ENCODE measurements at places on chromosomes 11 and 22.
A peak's percentile ranks its signal among the peaks of the same experiment; 100 is the strongest.

- no peak for DNase-seq
These were observed 227.8 kb downstream of the ETS1 start for GRCh38 chr11:128359515-128359914.

DNA sequence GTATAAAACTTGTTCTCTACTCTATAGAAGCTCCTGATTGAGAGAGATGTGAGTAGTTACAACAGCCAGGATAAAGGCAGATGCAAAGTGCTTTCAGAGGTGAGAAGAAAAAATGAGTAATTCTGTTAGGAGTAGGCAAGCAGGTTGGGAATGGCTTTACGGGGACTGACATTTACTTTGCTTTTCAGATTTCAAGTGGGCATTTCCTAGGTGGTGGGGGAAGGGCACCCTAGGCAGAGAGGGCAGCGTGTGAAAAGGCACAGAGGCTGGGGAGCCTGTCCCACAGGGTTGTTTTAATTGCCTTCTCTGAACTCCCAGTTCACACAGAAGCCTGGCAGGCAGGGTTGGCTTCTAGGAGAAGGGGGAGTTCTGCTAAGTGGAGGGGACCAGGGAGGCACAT, 106.5 kb downstream of the NAV2 start:
- no peak for DNase-seq

DNA sequence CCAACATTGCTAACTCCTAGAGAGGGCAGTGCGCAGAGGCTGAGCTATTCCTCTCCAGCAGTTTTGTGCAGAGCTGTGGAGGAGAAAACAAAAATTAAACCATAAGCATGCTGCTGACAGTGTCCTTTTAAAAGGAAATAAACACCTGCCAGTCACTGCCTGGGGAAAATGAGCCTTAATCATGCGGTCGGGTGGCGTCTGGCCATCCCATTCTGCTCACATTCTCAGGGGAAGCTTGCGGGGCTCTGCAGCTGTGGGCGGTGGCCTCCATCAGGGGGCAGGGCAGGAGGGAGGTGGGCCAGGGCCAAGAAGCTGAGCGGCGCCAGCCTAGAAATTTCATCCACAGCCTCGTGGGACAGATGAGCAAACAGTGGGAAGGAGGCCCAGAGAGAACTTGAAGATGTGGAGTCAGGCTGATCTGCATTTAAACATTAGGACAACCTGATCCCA, 71.0 kb upstream of the TP53I11 start:
- DNase-seq, result no peak

DNA sequence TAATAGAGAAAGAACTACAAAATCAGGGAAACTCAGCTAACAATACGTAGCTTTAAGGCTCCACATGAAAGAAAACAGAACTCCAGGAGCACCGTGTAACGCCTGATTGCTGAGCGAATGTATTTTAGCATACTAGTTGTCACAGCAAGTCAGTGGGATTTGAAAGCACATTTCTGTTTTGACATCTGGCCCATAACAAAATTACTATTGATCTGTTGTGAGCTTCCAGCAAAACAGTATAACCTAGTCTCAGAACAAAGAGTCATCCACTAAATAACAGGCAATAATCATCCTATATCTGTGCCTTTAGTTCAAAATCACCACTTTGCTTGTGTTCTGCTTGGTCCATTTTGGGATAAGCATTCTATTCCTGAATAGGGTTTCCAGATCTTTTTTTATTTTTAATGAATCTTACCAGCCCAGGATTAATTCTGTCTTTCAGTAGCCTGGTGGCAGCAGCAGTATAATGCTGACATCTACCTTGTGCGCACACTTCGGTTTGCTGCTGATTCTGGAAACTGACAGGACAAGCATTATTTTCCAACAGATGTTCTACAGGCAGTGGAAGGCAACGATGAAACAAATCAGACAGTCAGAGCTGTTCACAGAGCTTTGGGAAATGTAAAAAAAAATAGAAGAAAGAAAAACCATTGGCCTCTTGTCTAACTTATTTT, 66.2 kb downstream of the CADM1 start:
- no peak for DNase-seq

- no peak for DNase-seq
These were observed 7.5 kb downstream of the CLCF1 start for GRCh38 chr11:67365736-67366444.

- DNase-seq, result peak; percentile 53
These were observed 839 bp downstream of the CBY1 start for GRCh38 chr22:38657045-38657909.

DNA sequence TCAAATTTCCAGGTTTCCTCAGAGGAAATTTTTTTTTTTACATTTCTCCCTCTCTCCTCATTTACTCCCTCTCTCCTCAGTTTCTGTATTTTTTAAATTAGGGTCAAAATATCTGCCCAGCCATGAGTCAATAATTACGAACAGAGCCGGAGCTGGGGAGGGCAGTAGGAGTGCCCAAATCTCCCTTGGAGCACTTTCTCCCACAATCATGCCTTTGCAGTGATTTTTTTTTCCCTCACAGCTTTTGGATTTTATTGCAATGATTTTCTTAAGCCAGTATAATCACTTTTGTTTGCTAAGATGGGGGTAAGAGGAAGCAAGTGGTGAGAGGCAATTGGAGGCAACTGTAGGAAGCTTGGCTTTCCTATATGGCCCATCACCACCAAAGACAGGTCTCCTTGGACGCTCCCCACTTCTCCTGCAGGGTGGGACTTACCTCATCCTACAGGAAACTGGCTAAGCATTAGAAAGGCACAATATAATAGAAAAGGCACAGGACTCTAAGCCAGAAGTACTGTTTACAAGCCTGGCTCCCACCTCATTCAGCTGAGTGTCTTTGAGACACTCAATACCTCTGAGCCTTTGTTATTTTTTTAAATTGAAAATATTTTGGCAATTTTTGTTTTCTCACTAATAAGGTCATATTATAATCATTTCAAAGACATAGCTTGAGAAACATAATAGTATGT, 192.6 kb upstream of the PITPNB start:
- DNase-seq, result no peak

DNA sequence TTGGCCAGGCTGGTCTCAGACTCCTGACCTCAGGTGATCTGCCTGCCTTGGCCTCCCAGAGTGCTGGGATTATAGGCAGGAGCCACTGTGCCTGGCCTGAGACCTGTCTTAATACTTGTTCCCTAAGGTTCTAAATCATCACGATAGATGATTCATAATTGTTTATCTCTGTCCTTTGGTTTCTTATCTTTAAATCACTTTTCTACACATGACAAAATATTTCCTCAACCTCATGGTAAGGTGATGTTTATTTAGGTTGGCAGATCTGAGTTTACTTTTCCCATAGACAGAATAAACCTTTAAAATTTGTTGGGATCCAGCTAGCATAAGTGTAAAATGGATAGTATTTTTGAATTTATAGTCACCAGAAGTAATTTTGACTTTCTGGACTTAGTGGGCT, 3.5 kb downstream of the PSMD13 start:
- no peak for DNase-seq

GRCh38 chr11:64916040-64916774, 802 bp downstream of the ATG2A start:
- DNase-seq, result peak; percentile 38

GRCh38 chr11:78190374-78190773, 1.7 kb downstream of the USP35 start:
- DNase-seq, result no peak

DNA sequence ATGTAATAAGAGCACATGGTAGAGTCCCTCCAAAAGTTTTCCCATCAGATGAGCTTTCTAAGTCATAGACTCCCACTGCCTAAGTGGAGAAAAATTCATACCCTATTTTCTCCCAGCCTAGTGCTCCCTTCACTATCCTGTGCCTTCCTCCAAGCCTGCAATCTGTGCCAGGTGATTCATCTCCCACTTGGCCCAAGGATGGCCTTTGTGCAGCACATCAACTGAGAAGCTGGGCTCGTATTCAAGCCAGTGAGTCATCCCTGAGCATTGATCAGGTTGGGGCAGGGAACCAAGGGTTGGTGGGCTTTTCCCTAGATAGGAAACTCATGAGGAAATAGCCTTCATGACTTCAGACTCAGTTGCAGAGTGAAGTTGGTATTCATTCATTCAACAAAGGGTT, 64.6 kb downstream of the PANX1 start:
- no peak for DNase-seq

DNA sequence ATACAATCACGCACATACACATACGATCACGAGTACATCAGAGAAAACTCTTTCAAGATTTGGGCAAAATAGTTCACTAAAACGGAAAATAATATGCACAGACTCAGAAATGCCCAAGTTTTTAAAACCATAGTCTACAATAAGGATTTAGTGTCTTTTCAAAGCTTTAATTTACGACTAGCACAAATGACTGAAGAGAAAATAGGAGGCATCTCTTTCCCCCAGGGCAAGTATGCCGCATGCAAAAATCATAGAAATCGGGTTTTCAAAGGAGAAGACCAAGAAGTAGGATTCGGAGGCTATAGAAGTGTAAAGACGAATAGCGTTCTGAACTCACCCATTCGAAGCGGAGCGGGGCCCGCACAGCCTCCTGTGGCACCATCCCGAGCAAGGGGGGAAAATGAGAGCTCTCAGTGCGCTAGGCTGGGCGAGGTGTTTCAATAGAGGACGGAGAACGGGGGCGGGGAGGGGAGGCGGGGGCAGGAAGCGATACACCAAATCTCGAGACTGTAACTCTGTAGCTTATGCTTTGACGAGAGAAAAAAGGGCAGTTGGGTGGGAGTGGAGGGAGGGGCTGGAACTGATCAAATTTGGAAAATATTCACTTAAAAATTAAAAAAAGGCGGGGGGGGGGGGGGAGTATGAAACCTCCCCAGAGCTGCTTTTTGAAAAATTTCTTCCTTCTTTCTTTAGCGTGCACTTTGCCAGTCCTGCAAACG, 15.8 kb downstream of the BLID start:
- DNase-seq, result peak; percentile 2

GRCh38 chr22:19629720-19630419, 84.4 kb upstream of the SEPTIN5 start:
- DNase-seq, result peak; percentile 85

DNA sequence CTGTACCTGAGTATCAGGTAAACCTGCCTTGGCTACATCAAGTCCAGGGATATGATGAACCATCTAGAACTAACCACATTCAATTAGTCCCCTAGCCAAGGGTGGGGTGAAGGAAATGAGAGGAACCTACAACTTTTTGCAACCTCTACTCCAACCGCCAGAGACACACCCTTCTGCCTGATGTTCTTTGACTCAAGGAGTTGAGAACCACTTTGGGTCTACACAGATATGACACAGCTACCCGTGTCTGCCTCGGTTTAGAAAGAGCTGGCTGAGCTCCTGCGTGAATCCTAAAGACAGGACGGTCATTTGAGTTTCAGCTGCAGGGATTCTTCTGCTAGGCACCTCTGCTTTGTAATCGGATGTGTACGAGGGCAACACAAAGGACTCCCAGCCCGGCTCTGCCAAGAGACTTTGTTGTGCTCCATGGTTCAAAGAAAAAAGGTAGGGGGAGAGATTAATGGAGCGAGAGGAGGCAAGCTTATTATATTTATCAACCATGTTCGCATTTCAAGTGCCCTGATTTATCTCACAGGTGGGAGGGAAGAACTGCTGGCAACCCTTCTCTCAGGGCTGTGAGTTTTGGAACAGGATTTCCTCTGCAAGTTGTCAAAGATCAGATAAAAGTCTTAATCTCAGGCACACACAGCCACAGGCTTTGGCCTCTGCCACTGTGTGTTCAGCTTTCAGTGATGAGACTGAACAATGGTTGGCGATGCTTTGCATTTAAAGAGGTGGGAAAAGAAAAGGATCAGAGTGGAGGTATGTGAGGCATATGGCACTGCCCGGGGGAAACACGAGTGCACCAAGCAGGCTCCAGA, 35.1 kb downstream of the FLI1 start:
- DNase-seq, result no peak

DNA sequence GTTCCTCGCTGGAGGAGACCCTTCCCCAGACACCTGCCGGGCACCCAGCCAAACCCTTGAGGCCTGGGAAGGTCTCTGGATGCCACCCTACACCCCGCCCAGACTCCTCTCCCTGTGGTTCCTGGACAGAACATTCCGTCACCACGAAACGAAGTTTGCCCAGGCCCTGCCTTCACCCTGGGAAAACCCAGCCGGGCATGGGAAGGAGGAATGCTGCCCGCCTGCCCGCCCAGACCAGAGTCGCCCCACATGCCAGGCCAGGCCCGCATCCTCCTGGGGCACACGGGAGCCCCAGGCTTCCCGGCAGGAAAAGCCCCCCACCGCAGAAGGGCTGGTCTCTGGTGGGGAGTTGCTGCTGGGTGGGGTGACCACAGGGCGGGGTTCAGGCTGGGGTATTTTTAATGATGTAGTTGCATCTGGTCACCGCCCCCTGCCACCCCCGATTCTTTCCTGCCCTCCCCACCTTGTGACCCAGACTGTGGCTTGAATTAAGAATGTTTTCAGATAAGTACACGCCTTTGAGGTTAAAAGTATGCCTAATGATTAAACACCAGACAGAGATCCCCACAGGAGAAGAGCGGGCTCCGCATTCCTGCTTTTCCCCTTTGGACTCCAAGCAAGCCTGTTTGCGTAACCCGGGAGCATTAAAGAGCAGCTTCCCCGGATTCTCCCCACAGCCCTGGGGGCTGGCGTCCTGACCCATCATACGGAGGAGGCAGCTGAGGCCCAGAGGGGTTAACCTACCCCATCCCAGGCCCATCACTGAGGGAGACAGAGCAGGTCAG, 44.6 kb upstream of the PPARA start:
- no peak for DNase-seq

GRCh38 chr11:91174193-91174592, 951.3 kb upstream of the CHORDC1 start:
- no peak for DNase-seq

DNA sequence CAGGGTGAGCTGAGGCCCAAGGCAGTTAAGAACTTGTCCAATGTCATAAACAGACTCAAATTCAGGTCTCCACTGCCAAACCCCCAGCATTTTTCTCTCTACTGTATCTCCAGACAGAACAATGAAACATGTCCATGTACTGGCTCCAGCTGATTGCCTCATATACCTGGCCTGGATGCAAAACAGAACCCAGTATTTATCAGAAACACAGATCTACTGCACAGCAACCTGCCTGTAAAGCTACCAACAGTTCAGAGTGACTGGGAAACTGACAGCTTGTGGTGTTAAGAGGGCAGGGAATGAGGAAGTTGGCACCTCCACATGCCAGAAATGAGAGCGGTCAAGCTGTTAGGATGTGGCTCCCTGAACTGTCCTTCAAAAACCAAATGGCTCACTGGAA, 41.6 kb downstream of the C11orf71 start:
- no peak for DNase-seq

DNA sequence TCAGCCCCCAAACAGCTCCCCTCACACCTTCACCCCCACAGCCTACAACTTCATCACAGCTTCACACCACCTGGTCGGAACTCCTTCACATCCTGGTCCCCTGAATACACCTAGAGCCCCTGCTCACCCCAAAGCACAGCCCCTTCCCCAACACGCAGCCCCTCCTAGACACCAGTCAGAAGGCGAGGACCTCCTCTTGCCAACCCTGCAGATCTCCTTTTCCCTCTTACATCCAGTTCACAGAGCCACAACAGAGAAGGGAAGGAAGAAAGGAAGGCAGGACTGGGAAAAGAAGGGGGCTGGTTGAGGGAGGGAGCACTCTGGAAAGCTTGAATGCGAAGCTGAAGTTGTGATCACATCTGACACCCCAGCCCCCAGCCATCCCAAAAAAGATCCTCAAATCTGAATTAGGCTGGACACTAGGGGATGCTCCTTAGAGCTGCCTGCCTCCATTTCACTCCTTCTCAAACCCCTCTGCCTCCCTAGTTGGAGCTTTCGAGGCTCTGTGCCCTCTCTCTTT, 629 bp downstream of the CCKBR start:
- DNase-seq, result no peak

GRCh38 chr11:103541186-103541795, 432.1 kb downstream of the DYNC2H1 start:
- DNase-seq, result no peak
